Left ventricle myocardium inferior (tissue), 1 donor: ENCODE measurements at places on chromosomes 13 and 19. TPM values are rescaled to one million over a fixed set of nuclear protein-coding genes. Genes with fewer than 3 reads are reported as not detected.

The ZNF730 gene
- total RNA-seq = 0.22 TPM

GRCh38 chr19:54099190-54099902 lies 1.3 kb downstream of the OSCAR start:
- peaks cover 29% of the 10 kb centered on the region for H3K4me1 ChIP-seq
- no peak overlapping the region for H3K4me3 ChIP-seq
- H3K27ac ChIP-seq = no peak overlapping the region
- H3K27me3 ChIP-seq = peaks cover 44% of the 10 kb centered on the region
- H3K36me3 ChIP-seq = no peaks in the 10 kb centered on the region

- H3K27me3 ChIP-seq = no peaks in the 10 kb centered on the region
- no peaks in the 10 kb centered on the region for H3K4me1 ChIP-seq
- H3K27ac ChIP-seq = no peak overlapping the region
- H3K36me3 ChIP-seq = no peaks in the 10 kb centered on the region
- H3K4me3 ChIP-seq = no peak overlapping the region
- DNase-seq = no peak
Measured at GRCh38 chr13:19888799-19889198, 25.4 kb upstream of the ZMYM5 start.

- H3K4me1 ChIP-seq = no peaks in the 10 kb centered on the region
- H3K27ac ChIP-seq = no peak overlapping the region
- no peak for DNase-seq
Measured at GRCh38 chr13:42762917-42763316, 18.5 kb upstream of the FAM216B start.

- H3K4me3 ChIP-seq = no peak overlapping the region
- DNase-seq = no peak
- H3K4me1 ChIP-seq = no peaks in the 10 kb centered on the region
- no peak overlapping the region for H3K27ac ChIP-seq
Measured at GRCh38 chr19:32917616-32917996, 48.0 kb upstream of the SLC7A9 start.

GRCh38 chr13:89457977-89458376 lies 1786.8 kb downstream of the SLITRK5 start:
- H3K27ac ChIP-seq = no peak overlapping the region
- no peaks in the 10 kb centered on the region for H3K4me1 ChIP-seq
- H3K36me3 ChIP-seq = no peaks in the 10 kb centered on the region
- H3K27me3 ChIP-seq = no peaks in the 10 kb centered on the region
- H3K4me3 ChIP-seq = no peak overlapping the region

- H3K4me1 ChIP-seq = no peaks in the 10 kb centered on the region
- H3K27ac ChIP-seq = peak overlapping the region; percentile 34
- H3K4me3 ChIP-seq = no peak overlapping the region
- no peak for DNase-seq
- H3K27me3 ChIP-seq = no peaks in the 10 kb centered on the region
Measured at GRCh38 chr13:37526710-37527473, 71.7 kb downstream of the POSTN start.

GRCh38 chr19:13057147-13057572 lies 45.5 kb downstream of the LYL1 start:
- peak overlapping the region; percentile 98 for H3K27ac ChIP-seq
- H3K27me3 ChIP-seq = no peaks in the 10 kb centered on the region
- no peaks in the 10 kb centered on the region for H3K36me3 ChIP-seq

DNA sequence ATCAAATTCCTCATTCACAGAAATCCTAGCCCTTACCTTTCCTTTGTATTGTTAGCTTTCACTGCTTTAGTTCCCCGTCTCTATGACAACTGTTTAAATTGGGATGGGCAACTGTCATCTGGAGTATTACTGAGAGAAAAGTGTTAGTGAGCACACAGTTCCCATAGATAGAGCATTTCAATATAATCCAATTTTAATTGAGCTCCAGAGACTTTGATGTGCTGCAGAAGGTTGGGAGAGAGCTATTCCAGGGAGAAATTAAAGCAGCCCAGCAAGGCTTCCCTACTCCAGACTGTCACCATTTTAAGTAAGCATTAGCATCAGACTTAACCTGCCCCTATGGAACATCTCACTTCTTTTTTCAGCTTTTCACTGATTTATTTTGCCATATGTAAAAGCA lies 55.0 kb upstream of the MAB21L1 start:
- H3K27ac ChIP-seq = no peak overlapping the region
- H3K36me3 ChIP-seq = no peaks in the 10 kb centered on the region
- no peak for DNase-seq

- peaks cover 21% of the 10 kb centered on the region for H3K27me3 ChIP-seq
- H3K4me3 ChIP-seq = no peak overlapping the region
- H3K4me1 ChIP-seq = no peaks in the 10 kb centered on the region
- no peak overlapping the region for H3K27ac ChIP-seq
- DNase-seq = no peak
- no peaks in the 10 kb centered on the region for H3K36me3 ChIP-seq
Measured at GRCh38 chr13:25733001-25733491, 318.8 kb downstream of the SHISA2 start.
